ENCODE measurements at places on chromosomes 11 and 22. TPM values are rescaled to one million over a fixed set of nuclear protein-coding genes. Genes with fewer than 3 reads are reported as not detected.

DNA sequence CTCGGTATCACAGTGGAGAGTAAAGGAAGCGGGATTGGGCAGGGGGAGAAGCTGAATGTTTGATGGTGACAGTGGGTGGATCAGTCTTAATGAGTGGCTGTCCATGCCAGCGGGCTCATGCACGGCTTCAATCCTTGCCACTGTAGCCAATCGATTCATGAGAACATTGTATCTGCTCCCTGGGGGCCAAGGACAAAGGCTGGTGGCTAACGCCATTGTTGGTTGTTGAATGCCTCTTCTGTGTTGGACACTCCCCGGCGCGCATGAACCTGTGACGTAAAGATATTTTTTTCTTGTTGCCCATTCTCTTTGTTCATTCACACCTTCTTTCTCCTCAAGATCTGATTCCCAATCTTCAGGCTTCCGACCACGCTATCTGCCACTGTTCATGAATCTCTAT, 20.9 kb upstream of the ATXN10 start:
- DNase-seq = no peak

GRCh38 chr11:123892031-123892430, 6.6 kb upstream of the TMEM225 start:
- DNase-seq = no peak

- no peak for DNase-seq
These were observed 153.2 kb upstream of the CCDC179 start for GRCh38 chr11:23013509-23013908.

DNA sequence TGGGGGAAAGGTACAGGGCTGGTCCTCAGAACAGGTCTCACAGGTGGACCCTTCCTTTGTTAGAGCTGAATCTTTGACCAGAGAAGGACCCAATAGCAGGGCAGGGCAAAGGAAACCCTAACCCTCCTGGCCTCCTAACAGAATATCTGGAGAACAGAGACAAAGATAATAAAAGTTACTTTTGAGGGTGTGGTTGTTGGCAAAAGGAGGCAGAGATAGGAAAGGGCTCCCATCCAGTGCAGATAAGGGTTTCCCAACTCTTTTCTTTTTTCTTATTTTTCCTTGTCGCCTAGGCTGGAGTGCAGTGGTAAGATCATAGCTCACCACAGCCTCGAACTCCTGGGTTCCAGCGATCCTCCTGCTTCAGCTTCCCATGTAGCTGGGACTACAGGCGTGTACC, 11.9 kb downstream of the PCSK7 start:
- no peak for DNase-seq

DNA sequence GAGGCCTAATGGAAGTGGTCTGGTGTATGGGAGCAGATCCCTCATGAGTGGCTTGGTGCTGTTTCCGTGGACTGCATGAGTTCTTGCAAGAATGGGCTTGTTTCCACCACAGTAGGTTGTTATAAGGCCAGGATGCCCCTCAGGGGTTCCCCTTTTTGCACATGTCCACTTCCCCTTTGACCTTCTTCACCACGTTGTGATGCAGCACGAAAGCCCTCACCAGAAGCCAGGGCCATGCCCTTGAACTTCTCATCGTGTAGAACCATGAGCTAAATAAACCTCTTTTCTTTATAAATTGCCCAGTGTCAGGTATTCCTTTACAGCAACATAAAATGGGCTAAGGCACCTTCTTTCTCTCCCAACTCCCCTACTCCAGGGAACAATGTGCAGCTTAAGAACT, 2.8 kb upstream of the NARS2 start:
- DNase-seq = no peak

KRTAP5-7 gene
- polyA plus RNA-seq = not detected

OR4C3 gene
- polyA plus RNA-seq = not detected

C22orf42 gene
- polyA plus RNA-seq = not detected

WNT11 gene
- 4.8 TPM for polyA plus RNA-seq

TEX54 gene
- polyA plus RNA-seq = not detected

GRCh38 chr11:57644748-57645688, 4.7 kb downstream of the YPEL4 start:
- peak; percentile 87 for DNase-seq

GRCh38 chr11:109939166-109939810, 153.9 kb upstream of the ZC3H12C start:
- no peak for DNase-seq

C11orf91 gene
- polyA plus RNA-seq = not detected

GRCh38 chr22:38214302-38215056, 12.7 kb downstream of the MAFF start:
- peak; percentile 86 for DNase-seq

DNA sequence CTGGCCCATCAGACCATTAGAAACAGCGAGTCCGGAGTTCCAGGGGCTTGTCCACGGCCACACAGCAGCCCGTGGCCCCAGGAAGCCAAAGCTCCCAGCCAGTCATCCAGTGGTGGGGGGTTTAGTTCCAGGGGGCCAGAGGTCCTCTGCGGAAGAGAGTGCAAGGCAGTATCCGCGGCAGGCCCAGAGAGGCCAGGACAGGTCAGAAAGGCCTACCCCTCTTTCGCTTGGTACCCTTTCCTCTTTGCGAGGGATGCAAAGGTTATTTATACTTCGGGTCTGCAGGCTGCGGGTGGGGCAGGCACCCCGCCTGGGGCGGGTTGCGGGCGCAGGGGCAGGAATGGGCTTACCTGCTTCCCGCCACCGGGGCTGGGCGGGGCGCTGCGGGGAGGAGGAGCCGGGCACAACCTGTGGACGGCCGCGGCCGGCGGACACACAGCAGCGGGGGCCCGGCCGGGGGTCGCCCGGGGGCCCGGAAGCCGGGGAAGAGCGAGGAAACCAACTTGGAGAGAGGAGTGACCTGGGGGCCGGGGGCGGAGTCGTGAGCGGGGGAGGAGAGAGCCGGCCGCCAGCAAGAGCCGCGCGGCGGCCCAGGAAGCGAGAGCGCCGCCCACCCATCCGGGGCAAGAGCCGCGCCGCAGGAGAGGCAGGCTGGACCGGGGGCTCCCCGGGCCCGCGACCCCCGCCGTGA, at the start of gene SH3BP1:
TSS of gene SH3BP1 (plus strand) at position 600 of the 691 bp plus-strand sequence. CDS start 119 bp downstream, outside the sequence.
- DNase-seq = peak; percentile 72

All from psoas muscle (tissue), 8 donors.